ENCODE measurements at places on chromosomes 11 and 22. TPM values are rescaled to one million over a fixed set of nuclear protein-coding genes. Genes with fewer than 3 reads are reported as not detected.

The YPEL4 gene
- not detected for total RNA-seq

DNA sequence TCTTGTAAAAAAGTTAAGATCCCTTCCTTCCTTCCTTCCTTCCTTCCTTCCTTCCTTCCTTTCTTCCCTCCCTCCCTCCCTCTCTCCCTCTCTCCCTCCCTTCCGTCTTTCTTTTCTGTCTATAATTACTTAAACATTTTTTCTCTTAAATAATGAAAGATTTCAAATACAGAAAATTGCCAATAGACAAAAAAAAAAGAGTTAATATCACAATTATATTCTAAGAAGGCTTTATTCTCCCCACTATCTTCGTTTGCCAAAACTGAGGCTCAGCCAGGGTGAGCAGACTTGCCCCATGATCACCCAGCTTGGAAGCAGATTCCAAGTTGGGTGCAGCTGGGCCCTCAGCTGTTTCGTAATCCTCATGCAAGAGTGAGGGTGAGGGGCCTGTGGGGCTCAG lies 327 bp upstream of the CACNA1I start:
- DNase-seq: no peak

DNA sequence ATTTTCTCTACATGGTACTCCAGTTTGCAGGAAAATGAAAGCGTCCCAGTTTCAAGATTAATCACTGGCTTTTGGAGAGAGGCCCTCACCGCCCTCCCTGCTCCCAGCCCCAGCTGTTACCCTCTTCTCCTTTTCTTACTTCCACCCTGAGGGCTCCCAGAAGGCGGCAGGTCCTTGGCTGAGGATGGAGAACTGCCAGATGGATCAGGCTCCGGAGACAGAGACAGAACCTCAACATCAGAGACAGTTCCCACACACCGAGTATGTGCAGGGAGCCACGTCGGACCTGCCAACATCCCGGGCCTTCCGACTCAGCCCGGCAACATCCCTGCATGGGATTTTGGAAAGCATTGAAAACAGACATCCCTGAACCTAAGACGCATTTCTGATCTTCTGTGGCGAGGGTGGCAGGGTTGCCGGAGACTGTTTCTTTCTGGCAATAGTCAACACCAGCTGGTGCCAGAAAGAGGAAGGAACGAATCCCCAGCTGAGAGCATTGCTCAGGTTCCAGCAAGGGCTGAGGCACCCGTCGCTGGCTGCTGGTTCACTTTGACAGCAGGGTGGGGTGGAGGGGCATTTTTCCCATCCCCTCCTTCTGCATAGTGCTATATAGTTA lies 467.1 kb downstream of the MIAT start:
- DNase-seq: no peak

GRCh38 chr22:27686534-27686933 lies 115.0 kb downstream of the MN1 start:
- peak; percentile 64 for DNase-seq

DNA sequence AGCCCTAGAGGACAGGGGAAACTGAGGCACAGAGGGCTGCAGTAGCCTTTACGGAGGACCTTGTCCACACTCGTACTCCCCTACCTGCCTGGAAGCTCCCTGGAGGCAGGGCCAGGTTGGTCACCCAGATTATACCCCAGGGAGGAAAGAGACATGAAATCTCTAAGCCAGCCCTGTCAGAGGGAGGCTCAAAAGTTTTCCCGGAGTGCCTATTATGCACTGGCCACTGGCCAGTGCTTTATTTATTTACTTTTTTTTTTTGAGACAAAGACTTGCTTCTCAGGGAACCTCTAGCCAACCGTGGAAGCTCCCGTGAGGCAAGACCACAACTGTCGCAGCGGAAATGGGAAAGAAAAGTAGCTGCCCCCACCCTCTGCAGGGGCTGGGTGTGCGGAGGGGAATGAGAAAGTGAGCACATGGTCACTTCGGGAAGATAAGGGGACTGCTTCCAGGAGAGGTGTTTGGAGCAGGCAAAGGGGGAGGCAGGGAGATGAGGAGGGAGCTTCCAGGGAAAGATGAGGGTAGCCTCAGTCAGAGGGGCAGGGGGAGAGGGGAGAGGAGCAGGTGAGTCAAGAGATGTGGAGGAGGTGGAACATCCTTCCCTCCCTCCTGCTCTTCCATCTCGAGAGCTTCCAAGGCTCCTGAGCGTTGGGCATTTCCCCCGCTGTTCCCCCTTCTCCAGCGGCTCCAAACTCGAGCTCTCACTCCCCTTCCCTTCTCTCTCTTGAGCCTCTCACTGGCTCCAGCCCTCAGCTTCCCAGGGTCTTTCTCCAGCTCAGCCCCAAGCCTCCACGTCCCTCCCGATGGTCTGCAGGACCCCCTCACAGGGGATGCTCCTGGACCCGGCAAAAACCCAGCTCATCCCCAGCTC lies 4.3 kb downstream of the IL2RB start:
- no peak for DNase-seq

DNA sequence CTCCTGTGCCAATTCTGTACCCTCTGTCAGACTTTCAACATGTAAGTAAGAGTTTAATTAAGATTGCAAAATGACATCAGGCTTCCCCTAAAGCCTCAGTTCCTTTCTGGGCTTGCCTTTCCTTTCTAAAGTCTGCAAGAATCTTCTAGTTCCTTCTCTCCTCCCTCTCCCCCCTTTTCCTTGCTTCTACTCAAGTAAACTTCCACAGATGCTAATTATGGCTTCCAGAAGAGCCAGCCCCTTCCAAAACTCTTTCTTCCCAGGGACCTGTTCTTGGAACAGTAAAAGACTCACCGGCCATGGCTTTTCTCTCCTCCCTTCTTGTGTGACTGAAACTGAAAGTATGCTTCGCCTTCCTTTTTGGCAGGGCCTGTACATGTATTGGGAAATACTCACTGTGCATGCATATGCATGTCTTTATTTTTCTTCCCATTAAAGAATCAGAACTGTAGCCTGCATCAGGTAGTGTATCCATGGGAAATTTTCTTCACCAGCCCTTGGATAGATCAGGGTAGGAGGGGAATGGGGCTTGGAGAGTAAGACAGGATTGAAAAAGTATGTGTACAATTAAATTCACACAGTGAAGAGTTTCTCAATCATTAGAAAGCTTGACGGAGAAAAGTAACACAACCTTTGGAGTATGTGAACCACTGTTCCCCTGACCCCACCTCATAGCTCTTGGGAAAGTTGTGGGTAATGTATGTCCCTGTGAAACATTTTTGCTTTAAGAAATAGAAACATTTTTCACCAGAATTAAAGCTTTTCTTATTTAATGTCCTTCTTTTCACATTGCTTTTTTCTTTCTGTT lies at the start of gene CASP1:
CASP1 (minus strand) TSS at position 332 of the 808 bp plus-strand sequence; CDS start at position 301, 31 bp downstream.
- DNase-seq: peak; percentile 75

- no peak for DNase-seq
These were observed 419.9 kb downstream of the LRRC4C start for GRCh38 chr11:41039592-41039991.

The CRYBA4 gene
- not detected for total RNA-seq

The ARRB1 gene
- 10.8 TPM for total RNA-seq

The WBP2NL gene
- total RNA-seq: not detected

DNA sequence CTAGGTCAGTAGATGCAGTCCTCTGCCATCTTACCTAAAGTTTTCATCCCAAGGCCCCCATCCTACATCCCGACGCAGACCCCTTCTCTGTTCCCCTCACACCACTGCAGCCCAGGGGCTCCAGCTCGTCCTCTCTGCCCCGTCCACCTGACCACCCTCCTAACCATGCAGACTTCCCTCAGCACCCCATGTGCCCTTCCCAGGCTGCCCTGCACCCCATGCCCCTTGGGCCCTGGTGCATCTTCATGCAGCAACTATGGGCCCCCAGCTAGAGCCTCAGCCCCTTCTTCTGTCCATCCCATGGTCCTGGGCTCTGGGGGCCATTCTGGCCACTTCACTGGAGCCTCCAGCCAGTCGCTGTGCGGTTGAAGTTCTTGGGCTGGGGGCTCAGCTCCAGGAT lies 2.9 kb downstream of the PRR33 start:
- DNase-seq: no peak

DNA sequence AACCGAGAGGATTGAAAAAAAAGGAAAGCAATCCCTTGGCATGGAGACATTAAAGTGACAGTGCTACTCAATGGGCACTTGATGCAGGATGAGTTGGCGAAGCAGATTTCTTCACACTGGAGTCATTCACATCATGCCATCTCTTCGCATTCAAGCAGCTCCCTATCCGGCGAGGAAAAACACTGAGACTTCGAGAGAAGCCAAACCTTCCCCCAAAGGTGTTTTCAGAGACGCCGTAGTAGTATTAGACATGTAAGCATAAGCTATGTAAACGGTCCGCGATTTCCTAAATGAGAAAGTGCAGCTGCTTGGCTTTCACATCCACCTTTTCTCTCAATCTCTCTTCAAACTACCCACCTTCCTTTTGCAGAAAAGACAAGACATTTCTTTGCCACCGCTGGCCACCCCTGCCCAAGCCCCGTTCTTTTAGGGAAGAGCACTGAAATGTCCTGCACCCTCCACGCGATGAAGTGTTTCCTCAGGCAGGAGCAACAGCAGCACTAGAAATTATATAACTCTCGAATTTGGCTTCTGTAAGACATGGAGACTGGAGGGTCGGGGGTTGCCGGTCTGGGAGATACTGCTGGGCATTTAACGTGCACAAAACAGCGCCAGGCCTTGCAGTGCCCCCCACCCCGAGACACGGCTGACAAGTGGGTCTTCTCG lies at the start of gene DLG2:
DLG2 (minus strand) TSS at position 13 of the 666 bp plus-strand sequence.
- DNase-seq: peak; percentile 37

DNA sequence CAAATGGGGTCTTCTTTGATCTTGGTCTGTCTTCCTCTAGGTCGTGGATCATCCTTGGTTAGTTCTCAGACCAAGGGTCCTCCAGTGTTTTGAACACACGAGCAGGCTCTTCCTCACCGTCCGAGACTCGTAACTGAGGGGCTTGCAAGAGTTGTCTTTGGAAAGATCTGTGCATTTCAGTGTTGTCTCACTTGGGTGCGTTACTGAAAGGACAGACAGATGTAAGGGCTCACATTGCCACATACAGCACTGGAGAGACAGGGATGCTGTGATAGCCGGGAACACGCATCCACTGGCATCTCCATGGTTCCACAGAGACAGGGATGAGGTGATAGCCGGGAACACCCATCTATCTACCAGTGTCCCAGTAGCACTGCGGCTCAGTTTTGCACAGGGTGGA lies 15.7 kb downstream of the GLB1L2 start:
- DNase-seq: no peak

GRCh38 chr22:36411589-36412258 lies 24.0 kb upstream of the MYH9 start:
- no peak for DNase-seq

- no peak for DNase-seq
These were observed at the start of gene MYBPC3 for GRCh38 chr11:47352556-47352955. Gene MYBPC3, minus strand, starts transcription at chr11:47352702. Its CDS starts 55 bp downstream, at chr11:47352647.

DNA sequence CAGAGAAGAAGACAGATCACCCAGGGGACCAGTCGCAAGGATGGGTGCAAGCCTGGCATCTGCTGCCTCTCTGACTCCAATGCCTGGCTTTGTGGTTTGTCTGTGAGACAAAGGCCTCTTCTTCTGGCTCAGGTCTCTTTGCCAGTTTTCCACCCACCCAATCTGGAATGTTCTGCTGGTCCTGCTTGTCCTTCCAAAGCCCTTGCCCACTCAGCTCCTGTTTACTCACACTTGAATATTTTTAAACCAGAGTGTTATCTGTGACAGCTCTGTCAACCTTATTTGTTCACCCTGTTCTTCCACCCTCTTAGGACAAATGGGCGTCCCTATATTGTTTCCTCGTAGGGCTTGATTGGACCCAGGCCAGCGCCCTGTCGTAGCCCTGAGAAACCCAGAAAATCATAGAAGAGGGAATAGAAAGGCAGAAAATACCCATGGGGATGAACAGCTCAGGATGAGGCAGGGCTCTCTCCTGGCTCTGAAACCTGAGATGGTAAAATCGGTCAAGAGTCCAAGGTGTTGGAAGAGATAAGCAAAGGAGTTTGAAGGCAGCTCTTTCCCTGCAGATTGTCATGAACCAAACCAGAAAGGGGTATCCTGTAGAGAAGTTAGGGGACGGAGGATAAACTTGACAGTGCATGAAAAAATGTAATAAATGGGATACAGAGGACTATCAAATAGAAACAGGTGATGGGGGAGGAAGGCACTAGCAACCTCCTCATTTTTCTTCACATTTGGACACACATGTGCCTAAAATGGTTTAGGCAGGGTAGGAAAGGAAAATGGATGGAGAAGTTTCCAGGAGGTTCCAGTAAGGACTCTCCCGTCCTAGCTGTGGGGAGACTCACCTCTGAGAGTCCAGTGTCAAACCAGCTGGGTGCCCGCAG lies 651 bp downstream of the CRYAB start:
- DNase-seq: no peak

The ANO1 gene
- total RNA-seq: not detected

DNA sequence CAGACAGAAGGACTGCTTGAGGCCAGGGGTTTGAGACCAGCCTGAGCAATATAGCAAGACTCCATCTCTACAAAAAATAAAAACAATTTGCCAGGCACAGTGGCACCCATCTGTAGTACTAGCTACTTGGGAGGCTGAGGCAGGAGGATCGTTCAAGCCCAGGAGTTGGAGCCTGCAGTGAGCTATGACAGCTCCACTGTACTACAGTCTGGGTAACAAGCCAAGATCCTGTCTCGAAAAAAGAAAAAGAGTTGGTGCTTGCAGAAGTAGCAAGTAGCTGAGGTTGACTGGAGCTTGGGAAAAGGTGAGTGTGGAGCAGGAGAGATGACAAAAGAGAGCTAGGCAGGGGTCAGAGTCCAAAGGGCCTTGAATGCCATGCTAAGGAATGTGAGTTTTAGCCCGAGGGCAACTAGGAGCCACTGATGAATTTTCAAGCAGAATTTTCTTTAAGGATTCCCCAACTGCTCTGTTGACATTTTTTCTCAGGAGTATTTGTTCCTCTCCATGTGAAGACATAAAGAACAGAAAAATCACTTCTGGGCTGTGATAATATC lies 3.1 kb downstream of the AP1B1 start:
- DNase-seq: no peak

- DNase-seq: no peak
These were observed 40.2 kb downstream of the TBC1D22A start for GRCh38 chr22:46802608-46803027.

- no peak for DNase-seq
These were observed 20.8 kb upstream of the PEX26 start for GRCh38 chr22:18056807-18057474.

The C11orf86 gene
- not detected for total RNA-seq

- DNase-seq: no peak
These were observed 60.3 kb upstream of the CLNS1A start for GRCh38 chr11:77697865-77698264.

DNA sequence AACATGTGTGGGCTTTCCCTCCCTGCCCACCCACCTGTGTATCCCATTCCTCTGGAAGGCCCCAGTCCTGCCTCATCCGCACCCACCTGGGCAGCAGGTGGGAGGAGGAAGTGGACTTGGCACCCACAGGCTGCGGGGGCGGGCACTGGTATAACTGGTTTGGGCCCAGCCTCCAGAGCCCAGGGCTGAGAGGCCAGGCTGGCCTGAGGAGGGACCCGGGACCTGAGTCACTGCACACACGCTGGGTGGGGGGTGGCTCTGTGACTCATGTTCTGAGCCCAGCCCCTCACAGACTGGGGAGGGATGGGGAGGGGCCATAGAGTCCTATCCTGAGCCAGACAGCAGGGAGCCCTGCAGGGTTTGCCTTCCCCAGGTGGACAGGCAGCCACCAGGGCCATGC lies 16.7 kb downstream of the PHLDA2 start:
- peak; percentile 64 for DNase-seq

GRCh38 chr11:69359735-69360480 lies 66.0 kb downstream of the MYEOV start:
- DNase-seq: no peak
